ENCODE measurements at places on chromosomes 13 and 19.

- DNase-seq = no peak
Measured at GRCh38 chr13:45105895-45106294, 14.4 kb upstream of the GTF2F2 start.

DNA sequence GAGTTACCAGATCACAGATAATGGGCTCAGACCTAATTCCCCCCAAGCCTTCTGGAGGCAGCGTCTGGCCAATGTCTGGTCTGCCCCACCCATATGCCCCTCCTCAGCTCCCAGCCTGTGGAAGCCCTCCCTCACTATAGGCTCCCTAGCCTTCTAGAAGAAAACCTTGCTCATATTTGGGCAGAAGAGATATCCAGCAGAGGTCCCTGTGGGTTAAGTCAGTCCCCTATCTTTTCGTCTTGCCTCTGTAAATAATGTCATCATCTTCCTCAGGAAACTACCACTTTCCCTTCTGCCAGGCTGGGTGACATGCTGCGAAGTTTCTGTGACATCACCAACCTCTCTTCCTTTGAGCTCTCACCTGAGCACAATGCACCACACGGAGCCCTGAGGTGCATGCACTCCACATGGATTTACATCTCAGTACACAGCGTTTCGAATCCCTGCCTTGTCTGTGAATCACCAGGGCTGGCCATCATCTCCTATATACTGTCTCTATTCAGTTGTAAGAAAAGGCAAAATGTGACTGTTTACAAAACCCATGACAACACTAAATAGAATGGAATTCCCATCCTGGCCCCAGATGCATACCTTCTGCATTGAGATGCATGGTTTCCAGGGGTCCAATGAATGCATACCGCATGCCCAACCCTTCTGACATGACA lies 112.8 kb downstream of the CRYL1 start:
- no peak for DNase-seq

DNA sequence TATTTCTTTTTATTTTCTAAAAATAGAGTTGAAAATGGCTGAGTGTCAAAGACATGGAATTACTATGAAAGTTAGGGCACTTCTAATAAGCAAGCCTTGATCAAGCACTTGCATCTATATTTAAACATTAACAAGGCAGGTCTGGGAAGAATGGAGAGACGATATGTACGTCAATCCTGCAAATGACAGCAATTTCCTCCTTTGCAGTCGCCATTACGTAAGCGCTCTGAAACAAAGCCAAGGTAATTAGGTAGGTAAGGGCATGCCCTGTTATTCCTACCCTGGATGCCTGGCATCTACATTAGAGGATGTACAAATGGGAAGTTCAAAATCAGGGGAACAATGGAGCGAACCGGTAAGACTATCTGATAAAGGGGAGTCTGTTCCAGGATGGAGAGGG lies 664.0 kb upstream of the ARGLU1 start:
- DNase-seq = no peak

DNA sequence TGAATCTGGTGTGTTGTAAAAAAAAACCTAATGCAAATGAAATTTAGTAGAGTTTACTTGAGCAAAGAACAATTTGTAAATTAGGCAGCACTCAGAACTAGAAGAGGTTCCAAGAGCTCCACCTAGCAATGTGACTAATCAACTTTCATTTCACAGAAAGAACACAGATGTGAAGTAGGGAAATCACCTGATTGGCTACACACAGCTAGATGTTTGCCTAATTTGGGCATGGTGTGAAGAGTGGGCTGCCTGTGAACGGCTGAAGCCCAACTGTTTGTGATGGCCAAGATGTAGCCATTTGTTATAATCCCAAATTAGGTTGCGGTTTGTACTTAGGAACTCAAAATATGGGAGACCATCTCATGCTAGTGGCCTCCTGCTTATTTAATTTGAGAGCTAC lies 724.4 kb upstream of the SLITRK5 start:
- no peak for DNase-seq

DNA sequence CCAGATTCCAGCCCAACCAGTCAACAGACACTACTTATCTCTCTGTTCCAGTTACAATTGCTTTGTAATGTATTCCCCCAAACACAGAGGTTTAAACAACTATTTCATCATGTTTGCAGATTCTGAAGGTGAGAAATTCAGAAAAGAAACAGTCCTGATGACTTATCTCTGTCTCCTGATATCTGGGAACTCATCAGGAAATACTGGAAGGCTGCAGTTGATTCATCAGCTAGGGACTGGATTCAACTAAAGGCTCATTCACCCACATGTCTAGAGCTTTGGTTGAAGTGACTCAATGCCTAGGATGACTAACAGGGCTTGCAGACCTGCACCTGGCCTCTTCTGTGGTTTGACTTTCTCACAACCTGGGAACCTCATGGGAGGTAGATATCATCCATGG lies 56.6 kb upstream of the GPC6 start:
- no peak for DNase-seq

DNA sequence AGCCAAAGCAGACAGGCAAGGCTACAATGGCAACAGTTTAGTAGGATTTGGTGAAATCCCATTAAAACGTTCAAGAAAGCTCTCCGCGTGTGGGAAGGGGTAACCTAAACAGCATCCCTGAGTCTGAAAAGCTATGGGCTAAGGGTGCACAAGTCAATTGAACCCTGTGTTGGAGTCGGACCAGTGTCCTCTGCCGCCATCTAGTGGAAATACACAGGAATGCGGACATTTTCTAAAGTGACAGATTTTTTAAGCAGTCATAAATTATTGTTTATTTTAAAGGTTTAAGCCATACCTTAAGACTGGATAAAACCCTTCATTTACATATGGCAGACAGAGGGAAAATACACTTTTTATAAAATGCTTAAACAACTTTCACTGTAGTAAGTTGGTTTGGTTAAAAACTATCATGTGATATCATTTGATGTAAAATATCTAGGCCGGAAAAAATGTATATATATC lies 26.5 kb upstream of the LSM14A start:
- DNase-seq = peak; percentile 50

- no peak for DNase-seq
Measured at GRCh38 chr19:53908106-53908934, 758 bp upstream of the CACNG7 start.

DNA sequence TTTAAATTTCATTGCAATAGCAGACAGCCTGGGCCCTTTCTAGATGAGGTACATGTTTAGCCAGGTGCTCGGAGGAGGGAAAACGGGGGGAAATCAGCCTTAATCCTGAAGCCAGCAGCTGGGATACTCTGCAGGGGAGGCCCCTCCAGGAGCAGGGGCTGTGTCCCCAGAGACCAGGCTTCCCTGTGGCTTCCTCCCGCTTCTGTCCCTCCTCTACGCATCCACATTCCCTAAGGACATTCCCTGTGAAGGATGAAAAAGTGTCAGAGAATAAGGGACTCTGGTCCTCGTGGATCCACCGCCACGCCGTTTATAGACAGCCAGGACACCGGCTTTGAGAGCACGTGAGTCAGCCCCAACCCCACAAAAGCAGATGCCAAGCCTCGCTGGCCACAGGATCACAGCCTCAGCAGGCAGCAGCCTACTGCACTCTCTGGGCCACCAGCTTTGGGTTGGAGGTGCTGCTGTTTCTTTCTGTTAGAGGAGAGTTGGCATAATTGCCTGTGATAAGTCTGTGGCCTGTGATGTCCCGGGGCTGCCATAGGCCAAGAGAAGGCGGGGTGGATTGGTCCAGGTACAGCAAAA lies 36.7 kb upstream of the RANBP3 start:
- DNase-seq = no peak

DNA sequence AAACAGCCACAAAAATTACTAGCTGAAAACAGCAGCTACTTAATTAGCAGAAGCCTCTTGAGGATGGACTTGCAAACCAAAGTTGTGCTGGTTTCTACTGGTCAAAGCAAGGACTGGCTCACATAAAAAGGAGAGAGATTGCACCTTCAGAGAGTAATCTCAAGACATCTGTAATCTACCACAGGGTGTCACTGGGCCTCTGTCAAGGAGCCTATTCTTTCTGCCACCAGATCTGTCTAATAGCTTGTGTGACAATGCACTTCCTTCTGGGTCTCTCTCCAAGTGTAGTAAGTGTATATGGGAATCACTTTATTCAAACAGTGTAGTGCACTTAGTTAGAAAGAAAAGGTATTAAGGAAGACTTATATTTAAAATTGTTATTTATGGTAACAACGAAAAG lies 24.4 kb upstream of the ZNF561 start:
- no peak for DNase-seq

DNA sequence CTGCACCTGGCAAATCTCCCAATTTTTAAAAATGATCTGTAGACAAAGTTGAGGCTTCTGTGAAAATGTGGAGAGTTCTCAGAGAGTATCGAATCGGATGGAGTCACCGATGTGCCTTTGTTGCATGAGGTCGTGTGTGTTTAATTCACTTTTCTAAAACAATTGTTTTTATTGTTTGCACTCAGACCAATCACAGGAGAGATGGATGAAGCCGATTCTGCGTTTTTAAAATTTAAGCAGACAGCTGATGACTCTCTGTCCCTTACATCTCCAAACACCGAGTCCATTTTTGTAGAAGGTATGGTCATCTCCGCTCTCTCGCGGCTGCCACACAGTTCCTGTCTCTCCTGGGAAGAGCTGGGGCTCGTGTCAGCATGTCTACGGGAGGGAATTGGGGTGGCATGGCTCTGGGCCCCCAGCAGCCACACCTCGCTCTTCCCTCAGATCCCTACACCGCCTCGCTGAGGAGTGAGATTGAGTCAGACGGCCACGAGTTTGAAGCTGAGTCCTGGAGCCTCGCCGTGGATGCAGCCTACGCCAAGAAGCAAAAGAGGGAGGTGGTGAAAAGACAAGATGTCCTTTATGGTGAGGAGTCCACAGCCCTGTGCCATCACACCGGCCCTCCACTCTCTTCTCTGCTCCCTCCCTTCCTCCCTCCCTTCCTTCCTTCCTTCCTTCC lies 47.2 kb downstream of the PEX11G start:
- DNase-seq = no peak

- DNase-seq = peak; percentile 18
Measured at GRCh38 chr19:45638930-45639729, at the start of gene EML2. TSS of gene EML2 (minus strand) at chr19:45639397. CDS start at chr19:45639376, 21 bp downstream.

GRCh38 chr19:1471515-1472160 lies 7.4 kb downstream of the C19orf25 start:
- DNase-seq = no peak

- DNase-seq = no peak
Measured at GRCh38 chr13:100854006-100854405, 179.4 kb upstream of the TMTC4 start.

GRCh38 chr13:75153386-75153785 lies 328.6 kb downstream of the TBC1D4 start:
- DNase-seq = no peak

DNA sequence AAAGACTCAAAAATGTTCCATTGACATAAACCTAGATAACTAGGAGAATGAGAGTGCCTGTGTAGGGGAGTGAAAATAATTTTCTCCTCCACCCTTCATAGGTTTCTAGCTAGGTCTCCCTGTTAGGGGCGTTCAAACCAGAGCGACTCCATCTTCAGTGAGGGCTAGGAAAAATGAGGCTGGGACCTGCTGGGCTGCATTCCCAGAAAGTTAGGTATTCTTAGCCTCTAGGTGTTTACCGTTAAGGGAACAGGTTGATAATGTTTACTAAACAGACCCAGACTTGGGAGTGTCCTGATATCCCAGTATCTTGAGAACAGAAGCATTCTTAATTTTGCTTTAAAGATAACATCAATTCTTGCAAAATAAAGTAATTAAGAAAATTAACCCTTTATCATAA lies 20.1 kb downstream of the PABPC3 start:
- no peak for DNase-seq

- no peak for DNase-seq
Measured at GRCh38 chr13:67620665-67621064, 390.5 kb upstream of the PCDH9 start.

- DNase-seq = no peak
Measured at GRCh38 chr13:30401347-30401746, 20.9 kb upstream of the UBE2L5 start.

DNA sequence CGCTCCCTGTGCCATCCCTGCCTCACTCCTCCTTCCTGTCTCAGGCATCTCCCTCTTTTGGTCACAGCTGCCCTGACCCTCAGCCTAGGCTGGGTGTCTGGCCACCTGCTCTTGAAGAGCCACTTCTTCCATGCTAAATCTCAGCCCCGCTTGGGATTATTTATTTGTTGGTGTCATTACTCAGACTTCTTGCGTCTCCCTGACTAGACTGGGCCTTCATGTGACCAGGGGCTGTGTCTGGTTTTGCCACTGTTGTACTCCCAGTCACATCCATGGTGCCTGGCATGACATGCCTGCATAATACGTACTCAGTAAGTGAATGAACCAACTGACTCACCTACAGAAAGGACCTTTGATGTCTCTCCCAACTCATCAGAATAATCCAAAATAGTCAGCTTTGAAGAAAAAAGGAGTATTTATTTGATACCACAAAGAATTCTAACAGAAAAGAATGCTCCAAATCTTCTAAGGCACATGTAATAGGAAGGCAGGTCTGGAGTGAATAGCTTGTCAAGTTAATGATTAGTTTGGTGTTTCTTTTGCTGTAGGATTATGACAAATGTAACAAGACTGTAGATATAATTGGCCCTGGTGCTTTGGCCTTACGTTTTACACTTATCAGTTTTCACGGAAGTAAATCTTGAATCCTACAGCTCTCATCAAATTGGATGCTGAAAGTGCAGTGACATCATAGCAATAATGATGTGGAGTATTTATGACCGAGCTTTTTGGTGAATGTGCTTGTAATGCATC lies 84.0 kb downstream of the ALOX5AP start:
- DNase-seq = no peak

DNA sequence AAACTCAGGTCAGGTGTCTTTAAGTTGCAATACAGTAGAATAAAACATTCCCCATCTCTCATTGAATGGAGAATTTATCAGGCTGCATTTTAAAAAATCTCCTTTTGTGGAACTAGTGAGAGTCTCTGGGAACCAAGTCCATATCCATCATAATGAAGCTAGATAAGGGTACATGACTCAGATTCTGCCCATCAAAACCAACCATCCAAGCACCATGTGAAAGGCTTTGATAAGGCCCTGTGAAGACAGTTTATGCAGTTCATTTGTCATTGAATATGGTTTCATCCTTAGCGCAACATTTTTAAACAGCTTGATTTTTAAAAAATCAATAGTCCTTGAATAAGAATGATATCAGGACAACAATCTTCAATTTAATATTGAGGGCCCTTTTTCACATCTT lies 56.3 kb upstream of the DIAPH3 start:
- no peak for DNase-seq

GRCh38 chr13:46804391-46804815 lies 7.4 kb upstream of the ESD start:
- DNase-seq = no peak

DNA sequence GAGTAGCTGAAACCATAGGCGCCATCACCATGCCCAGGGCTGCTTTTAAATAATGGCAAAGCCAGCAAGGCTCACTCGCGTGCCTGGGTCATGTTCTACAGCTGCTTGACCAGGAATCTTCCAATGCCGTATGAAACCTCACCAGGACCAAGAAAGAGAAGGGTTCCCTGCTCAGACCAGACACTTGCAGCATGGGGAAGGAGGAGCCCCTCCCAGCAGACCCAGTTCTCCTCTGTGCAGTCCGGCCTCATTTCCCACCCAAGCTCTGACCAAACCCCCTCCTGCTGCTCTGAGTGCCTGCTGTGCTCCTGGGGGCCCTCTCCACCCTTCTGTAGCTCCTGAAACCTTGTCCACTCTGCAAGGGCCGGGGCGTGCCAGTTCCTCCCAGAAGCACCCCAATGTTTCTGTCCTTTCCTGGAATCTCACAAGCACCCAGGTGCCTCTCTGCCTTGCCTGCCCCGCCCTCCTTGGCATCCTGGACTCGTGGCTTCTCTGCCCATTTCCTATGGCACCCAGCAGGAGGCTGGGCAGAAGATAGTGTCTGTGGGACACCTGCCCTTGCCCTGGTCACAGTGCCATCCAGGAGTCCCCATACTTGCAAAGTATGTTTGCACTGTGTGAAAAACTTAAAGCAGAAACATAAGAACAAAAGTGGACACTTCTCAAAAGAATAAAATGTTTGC lies 6.8 kb upstream of the SLC7A9 start:
- no peak for DNase-seq

All from effector memory CD8-positive, alpha-beta T cell (primary cell).